ENCODE measurements at places on chromosomes 3 and 15.

DNA sequence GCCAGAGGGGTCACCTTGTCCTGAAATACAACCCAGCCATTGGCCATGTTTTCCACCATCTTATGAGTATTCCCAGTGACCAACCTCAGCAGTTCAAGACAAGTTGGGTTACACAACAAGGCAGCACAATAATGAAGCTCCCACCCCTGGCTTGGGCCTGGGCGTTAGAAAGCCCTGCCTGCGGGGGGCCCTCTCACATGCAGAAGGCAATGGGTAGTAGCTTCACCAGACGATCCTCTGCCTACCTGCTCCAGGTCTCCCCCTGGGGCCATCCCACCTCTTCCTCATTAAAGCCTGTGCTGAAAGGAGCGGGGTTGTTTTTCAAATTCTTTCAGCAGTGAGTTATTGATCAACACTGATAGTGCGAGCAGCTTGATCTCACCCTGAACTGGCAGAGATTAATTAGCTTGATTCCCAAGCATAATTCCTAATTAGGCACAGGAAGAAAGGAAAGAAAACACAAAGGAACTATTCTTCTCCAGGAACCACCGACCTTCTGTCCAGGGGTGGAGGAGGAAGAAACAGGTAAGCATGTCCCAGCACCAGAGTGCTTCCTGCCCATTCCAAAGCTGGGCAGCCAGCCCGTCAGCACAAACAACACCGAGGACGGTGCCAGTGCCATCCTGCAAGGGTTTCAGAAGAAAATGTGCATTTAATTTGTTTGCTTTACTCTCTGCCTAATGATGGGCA lies 79.7 kb upstream of the CGNL1 start:
- DNase-seq, result no peak

GRCh38 chr3:53161450-53161819 lies 426 bp downstream of the PRKCD start:
- no peak for DNase-seq

DNA sequence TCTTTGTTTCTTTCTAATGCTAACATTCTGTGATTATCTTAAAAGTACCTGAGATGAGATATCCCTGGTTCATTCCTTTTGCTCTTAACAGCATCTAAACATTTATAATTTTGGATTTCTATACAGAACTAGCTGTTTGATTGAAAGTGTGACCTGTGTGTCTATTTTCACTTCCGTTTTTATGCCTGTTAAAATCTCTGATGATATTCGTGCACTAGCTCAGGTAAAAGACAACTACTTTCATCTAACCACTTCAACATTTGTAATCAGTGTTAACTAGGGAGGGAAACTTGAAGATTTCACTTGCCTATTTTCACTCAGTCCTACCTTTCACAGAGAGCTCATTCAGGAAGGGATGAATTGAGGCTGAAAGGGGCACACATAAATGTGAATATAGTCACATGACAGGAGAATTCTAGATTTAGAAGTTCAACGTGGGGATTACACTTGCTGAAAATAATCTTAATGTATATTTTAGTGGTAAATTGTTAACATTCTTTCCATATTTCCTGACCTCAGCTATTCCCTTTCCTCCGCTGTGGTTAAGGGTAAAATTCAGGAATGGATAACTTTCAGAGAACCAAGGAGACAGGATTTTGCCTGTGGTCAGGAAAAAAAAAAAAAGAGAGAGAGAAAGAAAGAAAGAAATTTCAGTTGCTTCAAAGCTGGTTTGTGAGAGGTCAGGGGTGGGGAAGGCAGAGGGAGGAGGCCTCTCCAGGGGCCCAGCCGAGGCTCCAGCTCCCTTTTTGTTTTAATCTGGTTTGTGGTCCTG lies 159.8 kb upstream of the TSC22D2 start:
- DNase-seq, result no peak

DNA sequence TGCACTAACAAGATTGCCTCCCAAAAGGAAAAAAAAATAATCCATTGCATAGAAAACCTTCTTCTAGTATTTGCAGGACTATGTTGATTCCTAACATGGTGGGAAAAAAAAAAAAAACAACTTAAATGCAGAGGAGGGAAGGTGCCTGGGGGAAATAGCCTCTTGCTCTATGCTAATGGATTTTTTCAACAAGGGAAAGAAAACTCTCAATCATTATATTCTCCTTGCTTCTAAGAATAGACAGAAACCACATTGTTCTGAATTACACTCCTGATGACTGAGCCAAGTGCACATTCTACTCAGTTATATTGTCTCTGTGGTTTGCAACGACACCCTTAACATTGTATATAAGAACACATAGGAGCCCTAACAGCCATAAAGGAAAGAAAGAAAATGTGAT lies 760.2 kb downstream of the NAALADL2 start:
- no peak for DNase-seq

DNA sequence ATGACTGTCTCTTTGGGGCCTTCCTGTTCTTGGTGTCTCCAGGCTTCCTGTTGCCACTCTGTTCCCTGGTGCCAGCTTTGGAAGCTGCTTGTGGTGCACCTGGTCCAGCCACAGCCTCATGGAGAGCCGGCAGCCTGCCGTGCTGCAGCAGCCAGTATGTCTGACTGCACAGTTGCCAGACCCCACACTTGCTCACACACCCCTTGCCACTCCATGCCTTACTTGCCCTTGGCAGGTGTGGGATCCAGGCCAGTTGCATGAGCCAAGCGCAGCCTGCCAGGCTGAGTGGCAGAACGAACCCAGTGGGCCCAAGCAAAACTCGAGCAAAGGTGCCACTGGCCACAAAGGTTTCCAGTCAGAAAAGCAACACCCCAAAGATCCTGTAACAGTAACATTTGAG lies 309.2 kb downstream of the DOCK3 start:
- DNase-seq, result no peak

- no peak for DNase-seq
Measured at GRCh38 chr3:54857343-54857742, 70.5 kb downstream of the LRTM1 start.

DNA sequence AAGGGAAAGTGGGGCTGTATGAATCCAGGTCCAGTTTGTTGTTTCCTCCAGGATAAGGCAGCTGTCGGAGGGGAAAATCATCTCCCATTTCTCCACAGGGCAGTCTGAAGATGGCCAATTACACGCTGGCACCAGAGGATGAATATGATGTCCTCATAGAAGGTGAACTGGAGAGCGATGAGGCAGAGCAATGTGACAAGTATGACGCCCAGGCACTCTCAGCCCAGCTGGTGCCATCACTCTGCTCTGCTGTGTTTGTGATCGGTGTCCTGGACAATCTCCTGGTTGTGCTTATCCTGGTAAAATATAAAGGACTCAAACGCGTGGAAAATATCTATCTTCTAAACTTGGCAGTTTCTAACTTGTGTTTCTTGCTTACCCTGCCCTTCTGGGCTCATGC lies 911 bp downstream of the CCRL2 start:
- DNase-seq, result no peak

- no peak for DNase-seq
Measured at GRCh38 chr15:75672646-75673425, 25.1 kb downstream of the SNX33 start.

DNA sequence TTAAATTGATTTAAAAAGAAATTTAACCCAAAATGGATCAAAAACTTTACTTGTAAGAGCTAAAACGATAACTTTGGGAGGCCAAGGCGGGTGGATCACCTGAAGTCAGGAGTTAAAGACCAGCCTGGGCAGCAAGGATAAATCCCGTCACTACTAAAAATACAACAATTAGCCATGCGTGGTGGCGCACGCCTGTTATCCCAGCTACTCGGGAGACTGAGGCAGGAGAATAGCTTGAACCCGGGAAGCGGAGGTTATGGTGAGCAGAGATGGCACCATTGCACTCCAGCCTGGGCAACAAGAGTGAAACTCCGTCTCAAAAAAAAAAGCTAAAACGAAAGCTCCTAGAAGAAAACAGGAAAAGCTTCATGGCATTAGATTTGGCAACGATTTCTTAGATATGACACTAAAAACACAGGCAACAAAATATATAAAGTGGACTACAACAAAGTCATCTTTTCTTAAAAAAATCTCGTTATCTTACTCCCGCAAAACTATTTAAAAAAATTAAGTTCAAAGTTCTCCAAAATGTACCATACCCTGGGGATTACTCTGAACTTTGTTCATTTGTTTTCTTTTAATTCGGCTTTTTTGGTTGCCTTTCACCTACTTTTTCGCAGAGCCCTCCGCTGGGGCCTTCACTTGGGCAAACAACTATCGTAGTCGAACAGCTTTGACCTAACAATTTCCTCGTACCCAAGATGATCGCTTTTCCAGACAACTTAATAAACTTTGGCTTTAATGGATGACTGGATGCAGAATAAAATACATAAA lies 2.9 kb downstream of the HDDC3 start:
- DNase-seq, result no peak

All from kidney capillary endothelial cell (primary cell).